Suprapubic skin (tissue), 4 donors: ENCODE measurements at places on chromosomes 12 and 14.

GRCh38 chr12:69421548-69421947 is 48.6 kb upstream of the FRS2 start:
- DNase-seq = no peak

DNA sequence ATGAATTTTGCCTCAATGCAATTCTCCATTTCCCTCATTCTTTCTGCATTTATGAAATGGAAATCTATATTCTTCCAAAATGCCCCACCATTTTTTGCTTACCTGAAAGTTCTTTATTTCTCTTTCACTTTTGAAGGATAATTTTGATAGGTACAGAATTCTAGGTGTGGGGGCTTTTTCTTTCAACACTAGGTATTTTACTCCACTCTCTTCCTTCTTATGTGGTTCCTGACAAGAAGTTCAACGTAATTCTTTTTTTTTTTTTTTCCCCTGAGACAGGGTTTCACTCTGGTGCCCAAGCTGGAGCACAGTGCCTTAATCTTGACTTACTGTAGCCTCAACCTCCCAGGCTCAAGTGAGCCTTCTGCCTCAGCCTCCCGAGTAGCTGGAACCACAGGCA is 26.3 kb upstream of the OASL start:
- peak; percentile 34 for DNase-seq

- DNase-seq = no peak
Measured at GRCh38 chr12:90449611-90450010, 505.4 kb downstream of the CCER1 start.

GRCh38 chr12:94977766-94978468 is 25.6 kb downstream of the NDUFA12 start:
- no peak for DNase-seq

DNA sequence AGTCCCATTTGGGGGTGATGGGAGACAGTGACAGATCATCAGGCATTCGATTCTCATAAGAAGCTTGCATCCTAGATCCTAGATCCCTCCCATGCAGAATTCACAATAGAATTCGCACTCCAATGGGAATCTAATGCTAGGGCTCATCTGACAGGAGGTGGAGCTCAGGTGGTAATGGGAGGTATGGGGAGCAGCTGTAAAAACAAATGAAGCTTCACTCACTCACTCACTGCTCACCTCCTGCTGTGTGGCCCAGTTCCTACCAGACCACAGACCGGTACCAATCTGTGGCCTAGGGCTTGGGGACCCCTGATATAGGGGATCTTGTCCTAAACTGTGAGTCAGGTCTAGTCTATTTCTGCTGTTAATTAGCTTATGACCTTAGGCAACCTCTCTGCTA is 40.1 kb upstream of the EPS8 start:
- no peak for DNase-seq

- no peak for DNase-seq
Measured at GRCh38 chr12:14072987-14073386, 91.6 kb upstream of the GRIN2B start.

- peak; percentile 84 for DNase-seq
Measured at GRCh38 chr12:47080725-47081502, 1.2 kb upstream of the AMIGO2 start.

DNA sequence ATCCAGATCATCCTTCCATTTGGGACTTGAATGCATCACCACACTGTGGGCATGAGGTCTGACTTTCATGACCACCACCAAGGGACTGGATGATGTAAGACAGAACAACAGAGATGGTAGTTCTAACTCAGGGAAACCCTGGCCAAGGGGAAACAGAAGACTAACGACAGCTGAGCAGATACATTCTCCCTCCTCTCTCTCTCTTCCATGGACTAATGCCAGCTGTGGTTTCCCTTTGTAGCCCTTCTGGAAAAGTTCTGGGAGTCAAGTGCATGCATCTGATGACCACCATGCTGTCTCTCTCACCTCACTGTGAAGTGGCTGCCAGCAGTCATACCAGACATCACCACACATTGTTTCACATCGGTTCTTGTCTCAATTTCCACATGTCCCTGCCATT is 3.4 kb downstream of the TAS2R30 start:
- DNase-seq = no peak

GRCh38 chr12:120247621-120248030 is 17.9 kb downstream of the PXN start:
- DNase-seq = no peak

GRCh38 chr14:73289729-73290128 is 52.4 kb downstream of the PAPLN start:
- DNase-seq = no peak

DNA sequence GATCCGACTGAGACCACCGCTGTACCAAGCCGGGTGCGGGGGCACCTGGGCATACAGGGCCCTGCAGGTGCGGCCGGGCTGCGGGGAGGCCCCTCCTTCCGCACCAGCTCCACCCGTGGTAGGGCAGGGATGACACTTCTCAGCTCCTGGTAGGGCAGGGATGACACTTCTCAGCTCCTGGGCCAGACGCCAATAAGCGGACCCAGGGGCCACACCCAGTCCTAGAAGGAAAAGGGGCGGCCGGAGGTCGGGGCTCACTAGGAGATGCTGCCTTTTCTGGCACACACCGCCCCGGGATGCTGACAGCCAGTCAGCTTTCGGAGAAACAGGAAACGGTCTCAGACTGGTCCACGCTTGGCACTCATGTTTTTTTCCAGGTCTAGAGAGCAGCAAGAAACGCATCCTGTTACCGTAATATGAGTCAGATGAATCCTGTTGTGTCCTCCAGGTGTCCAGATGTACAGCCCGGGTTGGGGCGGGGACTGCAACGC is 34.8 kb downstream of the NFKBIA start:
- DNase-seq = no peak

DNA sequence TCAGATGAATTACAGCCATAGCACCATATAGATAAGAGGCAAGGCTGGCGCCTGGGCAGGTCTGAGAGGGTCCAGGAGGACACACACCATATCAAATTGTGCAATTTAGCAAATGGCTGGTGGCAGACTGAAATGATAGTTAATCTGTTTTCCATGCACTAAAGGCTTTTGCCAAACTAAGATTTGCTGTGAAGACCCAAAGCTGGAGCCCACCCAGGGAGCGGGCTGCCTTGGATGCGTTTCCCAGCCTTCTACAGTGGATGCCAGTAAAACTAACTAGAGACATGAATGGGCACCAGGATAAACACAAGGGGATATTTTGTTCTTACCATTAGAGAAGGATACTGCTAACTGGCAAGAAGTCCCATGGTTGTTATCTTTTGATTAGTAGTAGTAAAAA is 475.1 kb downstream of the DPF3 start:
- DNase-seq = no peak

- DNase-seq = no peak
Measured at GRCh38 chr12:101927999-101928398, 50.6 kb downstream of the DRAM1 start.

- no peak for DNase-seq
Measured at GRCh38 chr12:93836620-93837260, 159.6 kb downstream of the CRADD start.

- no peak for DNase-seq
Measured at GRCh38 chr14:50821510-50822464, 9.2 kb downstream of the NIN start.

- DNase-seq = no peak
Measured at GRCh38 chr12:45050751-45051571, at the start of gene DBX2. Gene DBX2, minus strand, starts transcription at chr12:45051099. Its CDS starts 172 bp downstream, at chr12:45050927.

- DNase-seq = no peak
Measured at GRCh38 chr14:86799244-86799647, 1193.7 kb downstream of the GALC start.

DNA sequence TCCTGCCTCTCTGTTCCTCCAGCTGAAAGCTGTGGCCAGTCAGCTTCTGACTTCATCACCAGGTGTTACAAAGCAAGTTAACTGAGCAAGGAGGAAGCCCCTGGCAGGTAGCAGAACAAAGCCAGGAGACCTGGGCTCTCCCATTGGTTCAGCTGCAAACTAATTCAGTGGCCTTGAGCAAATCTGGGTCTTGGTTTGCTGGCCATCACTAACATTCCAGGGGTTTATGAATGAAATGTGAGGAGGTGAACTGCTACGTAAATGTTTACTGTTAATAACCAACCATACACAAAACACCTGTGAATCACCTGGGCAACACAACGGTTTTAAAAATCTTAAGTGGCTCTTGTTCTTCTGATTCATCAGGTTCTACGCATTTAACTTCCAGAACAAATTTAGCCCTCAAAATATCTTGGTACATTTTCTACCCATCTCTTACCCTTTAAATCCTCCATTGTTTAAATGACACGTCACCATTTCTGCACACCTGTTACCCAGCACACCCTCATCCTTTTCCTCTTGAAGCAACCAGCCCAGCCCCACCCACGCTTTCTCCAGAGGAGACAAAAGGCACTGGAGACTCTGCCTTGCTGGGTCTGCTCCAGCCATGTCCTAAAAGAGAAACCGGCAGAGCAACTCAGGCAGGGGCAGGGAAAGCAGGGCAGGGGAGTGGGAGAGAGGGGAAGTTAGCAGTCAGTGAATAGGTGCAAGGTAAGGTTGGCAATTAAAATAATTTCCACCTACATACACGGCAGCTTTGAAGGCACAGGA is 49.3 kb upstream of the TSPAN11 start:
- no peak for DNase-seq

- DNase-seq = no peak
Measured at GRCh38 chr14:54754623-54755386, 147.8 kb downstream of the GCH1 start.

DNA sequence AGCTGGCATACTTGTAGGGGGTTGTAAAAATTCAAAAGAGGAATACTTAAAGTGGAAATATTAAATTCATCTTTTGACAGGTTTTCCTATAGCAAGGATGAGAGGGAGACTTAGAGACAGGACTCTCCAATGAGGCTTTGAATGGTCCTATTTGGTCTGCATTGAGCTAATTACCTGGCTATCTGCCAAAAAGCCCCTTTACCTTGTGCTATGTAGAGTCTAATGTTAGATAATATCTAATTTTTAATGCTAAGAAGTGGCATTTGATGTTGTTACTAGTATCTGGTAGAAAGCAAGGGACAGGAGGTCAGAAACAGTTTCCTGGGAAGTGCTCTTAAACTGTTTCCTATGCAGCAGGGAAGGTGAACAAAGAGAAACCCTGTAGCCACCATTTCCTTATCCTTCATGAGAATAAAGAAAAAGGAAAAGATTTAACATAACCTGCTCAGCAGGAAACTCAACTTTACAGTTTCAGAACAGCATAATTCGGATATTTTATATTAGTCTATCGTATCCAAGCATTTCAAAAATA is 550.0 kb downstream of the SOX5 start:
- DNase-seq = no peak

DNA sequence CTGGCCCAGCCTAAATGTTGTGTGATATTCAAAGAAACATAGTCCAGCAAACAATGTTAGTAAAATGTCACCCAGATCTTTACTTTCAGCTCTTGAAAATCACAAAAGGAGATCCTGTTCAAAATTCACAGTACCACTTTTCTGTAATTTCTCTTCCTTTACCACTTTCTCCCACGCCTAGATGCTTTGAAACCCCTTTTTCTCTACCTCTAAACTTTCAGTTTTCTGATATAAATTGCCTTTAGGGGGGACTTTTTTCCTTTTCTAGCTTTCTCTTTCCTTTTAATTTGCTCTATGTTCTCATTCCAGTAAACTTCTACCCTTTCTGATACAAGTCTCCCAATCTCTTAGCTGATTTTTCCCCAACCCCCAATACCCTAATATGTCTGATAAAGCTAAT is 101.8 kb downstream of the LMO3 start:
- no peak for DNase-seq

GRCh38 chr12:128178565-128178964 is 88.4 kb upstream of the TMEM132C start:
- DNase-seq = no peak

GRCh38 chr14:95317817-95318343 is 1.8 kb downstream of the CLMN start:
- no peak for DNase-seq

GRCh38 chr12:28974166-28974565 is 174.9 kb upstream of the FAR2 start:
- DNase-seq = no peak

DNA sequence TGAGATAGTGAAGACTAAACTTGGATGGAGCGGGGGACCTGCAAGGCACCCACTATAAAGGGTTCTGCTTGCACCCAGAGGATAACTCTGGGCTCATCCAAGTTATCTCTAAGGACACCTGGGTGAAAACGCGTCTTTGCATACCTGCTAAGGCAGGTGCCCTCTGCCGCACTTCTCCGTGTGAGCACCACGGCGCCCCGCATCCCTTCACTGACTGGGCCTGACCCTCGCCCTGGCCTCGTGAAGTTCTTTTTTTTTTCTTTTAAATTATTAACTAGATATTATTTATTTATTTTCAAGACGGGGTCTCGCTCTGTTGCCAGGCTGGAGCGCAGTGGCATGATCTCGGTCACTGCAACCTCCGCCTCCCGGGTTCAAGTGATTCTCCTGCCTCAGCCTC is 20.0 kb upstream of the APOF start:
- DNase-seq = no peak

DNA sequence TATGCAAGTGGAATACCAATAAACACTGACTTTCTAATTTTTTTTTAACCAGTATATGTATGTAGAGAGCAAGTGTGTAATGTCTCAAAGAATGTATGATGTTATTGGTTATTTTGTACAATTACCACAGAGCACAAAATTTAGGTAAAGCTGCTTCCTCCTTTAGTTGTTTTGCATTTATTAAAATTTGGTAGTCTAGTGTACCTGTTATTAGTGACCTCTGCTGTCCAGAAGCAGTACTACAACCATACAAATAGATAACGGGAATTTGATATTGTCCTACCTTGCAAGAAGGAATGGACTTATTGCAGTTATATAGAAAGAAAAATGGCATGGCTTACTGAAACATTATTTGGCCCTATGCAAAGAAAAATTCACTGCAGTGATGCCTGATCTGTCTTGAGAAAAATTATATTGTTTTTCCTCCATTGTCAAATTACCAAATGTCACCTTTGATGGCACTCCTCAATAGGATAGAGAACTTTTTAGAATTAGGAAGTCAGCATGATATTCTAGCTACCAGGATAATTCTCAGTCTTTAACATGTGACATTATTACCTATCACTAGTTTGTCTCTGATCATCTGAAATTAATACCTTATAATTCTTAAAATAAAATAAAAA is 153.9 kb upstream of the RMST start:
- DNase-seq = no peak

DNA sequence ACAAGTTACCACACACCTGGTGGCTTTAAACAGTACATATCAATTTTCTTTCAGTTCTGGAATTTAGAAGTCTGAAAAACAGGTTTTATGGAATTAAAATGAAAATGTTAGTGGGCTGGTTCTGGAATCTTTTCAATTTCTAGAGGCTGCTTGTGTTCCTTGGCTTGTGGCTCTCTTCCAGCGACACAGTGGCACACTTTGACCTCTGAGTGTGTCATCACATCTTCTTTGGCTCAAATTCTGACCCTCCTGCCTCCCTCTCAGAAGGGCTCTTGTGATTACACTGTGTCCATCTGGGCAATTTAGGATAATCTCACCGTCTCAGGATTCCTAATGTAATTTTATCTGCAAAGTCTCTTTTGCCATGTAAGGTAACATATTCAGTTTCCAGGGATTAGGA is 170.0 kb downstream of the PLCZ1 start:
- DNase-seq = no peak

DNA sequence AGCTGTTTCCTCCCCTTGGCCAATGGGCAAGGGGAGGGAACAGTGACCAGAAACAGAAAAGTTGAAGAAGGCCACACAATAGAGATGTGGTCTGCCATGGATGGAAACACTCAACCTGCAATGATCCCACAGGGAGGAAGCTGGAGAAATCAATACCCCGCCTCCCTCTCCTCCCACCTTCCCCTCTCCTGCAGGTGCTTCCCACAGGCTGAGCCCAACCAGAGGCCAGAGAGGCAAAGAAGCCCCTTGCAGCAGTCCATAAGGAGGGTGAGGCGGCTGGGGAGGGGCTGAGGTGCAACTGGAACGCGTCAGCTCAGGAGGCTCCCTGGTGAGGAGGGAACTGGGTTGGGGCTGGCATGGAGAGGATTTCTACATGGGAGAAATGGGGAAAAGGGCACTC is 84.0 kb downstream of the RNF34 start:
- no peak for DNase-seq
